ENCODE measurements at places on chromosomes 4 and X.

- DNase-seq: no peak
Measured at GRCh38 chrX:9110808-9111207, 76.9 kb upstream of the FAM9B start.

DNA sequence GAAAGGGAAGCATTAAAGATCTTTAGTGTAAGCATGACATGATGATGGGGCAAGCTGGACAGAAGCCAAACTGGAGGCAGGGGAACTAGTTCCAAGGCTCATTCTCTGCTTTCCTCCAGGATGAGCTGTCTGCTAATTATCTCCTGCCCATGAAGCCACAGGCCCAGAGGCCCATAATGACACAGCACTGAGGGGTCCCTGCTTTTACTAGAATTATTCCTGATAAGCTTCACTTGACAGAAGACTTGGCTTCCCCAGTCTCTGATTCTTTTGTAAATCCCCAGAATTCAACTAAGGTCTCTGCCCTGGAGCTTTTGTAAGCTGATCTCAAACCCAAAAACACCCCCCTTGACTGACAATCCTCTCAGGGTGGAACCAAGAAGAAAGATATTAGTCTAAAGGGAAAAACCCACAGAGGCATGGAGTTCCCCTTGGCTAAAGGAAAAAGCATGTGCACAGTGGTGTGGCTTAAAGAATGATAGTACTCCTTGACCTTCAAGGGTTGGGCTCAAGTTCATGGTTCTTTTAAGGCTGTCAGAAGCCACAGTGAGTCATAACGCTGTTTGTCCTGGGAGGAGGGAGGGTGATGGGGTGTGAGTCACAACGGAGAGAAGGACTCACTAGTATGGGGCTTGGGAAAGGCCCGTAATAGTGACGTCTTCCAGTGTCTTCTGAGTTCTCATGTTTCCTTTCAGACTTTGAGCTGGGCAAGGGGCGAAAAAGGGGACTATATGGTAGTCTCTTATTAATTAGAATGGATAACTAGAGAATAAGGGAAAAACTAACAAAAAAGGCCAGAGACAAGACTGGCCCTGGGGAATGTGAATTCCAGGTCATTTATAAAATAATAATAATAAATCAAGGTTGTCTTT, 146.0 kb upstream of the CPEB2 start:
- no peak for DNase-seq

DNA sequence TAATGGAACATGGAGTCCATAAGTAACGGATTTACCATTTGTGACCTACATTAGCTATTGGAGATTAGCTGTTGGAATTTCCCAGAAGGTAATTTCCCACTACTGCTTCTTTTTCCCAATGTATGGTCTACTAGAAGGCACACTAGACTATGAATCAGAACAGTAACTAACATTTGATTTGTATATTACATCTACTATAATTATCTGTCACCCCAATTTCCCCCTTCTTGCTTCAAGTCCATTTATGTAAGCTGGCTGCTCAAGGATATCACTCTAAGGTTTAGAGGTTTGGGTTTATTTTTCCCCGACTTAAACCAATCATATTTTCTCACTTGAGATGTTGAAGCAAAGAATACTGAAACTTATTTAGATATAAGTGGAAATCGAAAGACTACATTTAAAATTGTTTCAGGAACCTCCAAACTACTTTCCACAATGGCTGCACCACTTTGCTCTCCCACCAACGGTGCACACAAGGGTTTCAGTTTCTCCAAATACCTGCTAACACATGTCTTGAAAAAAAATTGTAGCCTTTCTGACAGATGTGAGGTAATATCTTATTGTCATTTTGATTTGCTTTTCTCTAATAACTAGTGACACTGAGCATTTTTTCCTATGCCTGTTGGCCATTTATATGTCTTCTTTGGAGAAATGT, 33.3 kb upstream of the H2AZ1 start:
- no peak for DNase-seq

DNA sequence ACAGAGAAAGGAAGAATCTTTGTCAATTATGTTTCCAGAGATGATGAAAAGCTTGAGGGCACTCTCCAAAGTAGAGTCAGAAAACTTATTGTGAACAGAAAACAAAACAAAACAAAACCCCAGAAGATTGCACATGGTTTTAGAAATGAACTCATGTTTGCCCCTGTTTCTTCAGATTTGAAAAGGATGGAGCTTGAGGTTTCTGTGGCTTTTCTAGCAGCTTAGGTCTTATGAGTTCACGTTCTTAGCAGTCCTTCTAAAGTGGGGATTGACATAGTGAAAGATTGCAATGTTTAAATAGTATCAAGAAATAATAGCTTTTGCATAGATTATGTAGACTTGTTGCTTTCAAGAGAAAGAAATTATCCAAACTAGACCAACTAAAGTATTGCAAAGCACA, 421.8 kb downstream of the GBA3 start:
- no peak for DNase-seq

- DNase-seq: no peak
Measured at GRCh38 chr4:163167333-163167626, 590 bp upstream of the NAF1 start.

GRCh38 chr4:106691749-106692148, 323.2 kb upstream of the GIMD1 start:
- no peak for DNase-seq

DNA sequence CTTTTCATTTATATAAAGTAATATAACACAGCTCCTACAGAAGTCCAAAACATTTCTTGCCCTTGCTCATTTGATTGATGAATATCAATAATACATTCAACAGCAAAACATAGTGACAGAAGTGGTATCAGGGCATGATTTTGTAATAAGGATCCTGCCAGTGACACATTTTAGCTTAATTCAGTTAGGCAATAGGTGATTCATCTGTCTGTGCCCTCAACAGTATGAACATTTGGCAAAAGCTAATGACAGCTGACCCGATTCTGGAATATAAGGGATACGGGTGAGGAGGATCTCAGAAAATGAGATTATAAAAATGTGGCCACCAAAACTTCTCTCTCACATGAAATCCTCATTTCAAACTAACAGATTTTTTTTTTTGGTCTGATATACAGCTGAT, 294.0 kb downstream of the CAMK2D start:
- no peak for DNase-seq

GRCh38 chrX:41512394-41512793, 65.3 kb downstream of the NYX start:
- no peak for DNase-seq

GRCh38 chr4:82715731-82716617, 82.6 kb downstream of the SCD5 start:
- DNase-seq: no peak

- DNase-seq: no peak
Measured at GRCh38 chrX:72296991-72297390, 8.7 kb downstream of the CITED1 start.

DNA sequence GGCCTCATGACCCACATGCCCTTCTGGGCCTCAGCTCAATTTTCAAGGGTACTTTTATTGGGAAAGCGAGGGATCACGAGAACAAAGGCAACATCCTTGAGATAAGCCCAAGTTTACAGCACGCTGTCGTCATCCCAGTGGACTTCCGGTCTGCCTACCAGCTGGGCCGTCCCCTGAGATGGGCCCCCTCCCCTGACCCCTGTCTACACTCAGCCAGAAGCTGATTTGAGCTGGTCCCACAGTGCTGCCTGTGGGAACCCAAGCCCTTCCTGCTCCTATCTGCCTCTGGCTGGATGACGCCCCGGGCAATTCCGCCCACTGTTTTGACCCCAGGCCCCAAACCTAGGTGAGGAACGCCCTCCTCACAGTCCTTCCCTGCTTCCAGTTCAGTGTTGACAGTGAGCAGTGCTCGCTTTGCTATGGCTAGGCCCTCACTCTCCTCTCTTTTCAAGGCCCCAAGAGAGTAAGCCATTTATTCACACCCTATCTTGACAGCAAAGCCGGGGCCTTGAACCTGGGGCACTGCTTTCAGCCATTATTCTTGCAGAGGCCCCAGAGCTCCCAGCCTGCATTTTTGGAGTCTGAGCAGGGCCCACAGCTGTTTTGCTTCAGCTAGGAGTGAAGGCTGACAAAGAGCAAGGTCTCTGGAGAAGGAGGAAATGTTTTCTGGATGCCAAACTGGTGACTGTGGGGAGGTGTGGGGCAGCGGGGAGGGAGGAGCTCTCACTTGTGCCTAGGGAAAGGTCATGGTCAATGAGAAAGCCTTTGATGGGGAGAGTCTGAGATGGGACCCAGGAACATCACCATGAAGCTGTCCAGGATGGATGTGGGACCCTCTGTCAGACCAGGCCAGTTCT, 164.6 kb upstream of the BCOR start:
- DNase-seq: no peak

DNA sequence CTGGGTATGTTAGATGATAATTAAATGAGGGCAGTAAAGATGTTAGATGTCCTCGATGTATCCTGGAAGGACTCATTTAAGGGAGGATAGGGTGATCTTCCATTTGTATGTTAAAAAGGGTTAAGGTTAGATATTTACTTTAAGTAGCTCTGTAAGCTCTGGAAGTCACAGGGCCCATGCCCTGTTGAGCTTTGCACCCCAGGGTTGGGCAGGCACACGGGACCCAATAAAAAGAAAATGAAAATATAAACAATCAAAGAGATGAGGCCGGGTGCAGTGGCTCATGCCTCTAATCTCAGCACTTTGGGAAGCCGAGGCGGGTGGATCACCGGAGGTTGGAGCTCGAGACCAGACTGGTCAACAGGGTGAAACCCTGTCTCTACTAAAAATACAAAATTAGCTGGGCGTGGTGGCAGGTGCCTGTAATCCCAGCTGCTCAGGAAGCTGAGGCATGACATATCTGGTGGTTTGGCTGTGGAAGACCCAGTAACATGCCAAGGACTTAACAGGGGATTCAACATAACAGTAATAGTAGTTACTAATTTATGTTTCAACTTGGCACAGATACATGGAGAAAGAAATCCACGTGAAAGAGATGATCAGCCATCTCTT, 16.9 kb upstream of the PHEX start:
- no peak for DNase-seq

DNA sequence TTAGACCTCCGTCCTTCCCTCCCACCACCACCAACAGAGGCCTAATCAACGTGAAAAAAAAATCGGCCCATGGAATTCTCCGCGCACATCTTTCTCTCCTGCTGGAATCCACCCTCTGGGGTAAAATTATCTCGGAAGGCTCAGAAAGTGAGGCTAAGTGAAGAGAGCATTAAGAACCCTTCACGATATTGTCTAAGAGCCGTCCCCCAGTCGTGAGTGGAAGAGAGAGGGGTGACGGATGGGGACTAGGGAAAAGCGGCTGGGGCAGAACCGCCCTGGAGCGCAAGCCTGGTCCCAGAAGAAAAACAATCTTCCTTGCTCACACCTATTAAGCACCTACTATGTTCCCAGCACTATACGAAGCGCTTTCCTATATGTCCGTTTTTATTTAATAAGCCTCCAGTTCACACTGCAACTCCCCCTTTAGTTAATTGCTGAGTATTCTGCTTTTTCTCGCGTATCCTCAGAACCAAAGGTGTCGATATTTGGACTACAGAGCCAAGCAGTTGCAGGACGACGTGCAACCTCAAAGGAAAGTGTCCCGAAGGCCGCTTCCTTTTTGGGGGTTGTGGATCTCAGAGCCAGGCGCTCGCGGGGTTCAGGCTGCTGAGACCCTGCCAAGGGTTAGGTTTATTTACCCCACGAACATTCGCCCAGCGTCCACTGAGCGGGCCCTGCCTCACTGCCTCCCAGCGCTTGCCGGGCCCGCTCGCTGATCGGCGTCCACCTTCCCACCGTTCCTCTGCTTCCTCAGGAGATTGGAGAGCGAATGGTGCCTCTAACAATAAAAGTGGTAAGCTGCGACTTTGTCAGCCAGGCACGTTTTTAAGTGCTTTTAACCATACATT, 889 bp downstream of the MGARP start:
- DNase-seq: no peak

DNA sequence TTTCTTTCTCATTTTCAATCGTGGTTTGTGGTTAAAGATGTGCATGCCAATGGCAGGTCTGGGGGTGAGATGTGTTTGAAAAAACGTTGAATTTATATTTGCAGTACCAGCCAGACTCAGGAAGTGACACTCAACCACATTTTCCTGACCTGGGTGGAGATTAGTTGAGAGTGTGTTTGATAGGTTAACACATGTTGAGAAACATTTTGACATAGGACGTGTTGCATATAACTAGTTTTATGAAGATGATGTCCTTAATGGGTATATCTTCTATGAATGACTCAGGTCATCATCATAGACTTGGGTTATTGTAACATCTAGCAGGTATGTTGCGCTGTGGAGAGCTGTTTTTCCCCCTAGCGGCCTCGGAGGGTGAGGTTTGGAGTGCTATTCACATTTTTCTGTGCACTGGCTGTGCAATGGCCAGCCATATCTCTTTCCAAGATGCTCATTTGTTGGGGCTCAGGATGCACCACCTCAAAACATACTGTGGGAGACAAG, 21.7 kb upstream of the CD38 start:
- DNase-seq: peak; percentile 43

DNA sequence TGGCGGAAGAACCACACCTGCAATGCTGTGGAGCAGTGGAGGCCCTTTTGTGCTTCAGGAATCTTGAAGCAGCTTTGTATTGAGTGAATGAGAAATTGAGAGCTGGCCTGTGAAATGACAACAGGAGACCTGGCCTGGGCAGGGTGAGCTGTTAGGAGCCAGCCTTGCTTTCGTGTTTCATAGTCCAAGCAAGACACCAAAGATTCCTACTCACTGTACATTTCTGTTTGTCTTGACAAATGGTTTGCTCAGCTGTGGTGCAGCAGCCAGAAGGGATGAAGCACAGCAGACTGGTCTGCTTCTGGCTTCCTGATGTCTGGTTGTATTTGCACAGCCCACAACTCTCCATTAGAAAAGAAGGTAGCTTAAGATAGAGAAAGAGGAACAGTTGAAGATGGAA, 96.5 kb downstream of the GATB start:
- DNase-seq: no peak

- DNase-seq: no peak
Measured at GRCh38 chr4:105568584-105568983, 16.2 kb downstream of the ARHGEF38 start.

DNA sequence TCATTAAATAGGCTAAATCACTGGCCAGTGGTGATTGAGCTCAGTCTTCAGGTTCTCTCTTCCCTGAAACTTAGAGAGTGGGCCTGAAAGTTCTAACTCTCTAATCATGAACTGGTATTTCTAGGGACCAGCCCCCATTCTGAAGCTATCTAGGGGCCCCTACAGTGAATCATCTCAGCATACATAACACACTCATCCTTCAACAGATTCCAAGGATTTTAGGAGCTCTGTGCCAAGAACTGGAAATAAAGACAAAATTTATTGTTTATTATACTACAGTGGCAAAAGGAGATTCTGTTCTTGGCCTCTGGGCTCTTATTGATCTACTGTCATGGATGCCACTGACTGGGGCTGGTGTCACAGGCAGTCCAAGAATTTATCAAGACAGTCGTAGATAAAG, 263.8 kb upstream of the IGFBP7 start:
- DNase-seq: no peak

DNA sequence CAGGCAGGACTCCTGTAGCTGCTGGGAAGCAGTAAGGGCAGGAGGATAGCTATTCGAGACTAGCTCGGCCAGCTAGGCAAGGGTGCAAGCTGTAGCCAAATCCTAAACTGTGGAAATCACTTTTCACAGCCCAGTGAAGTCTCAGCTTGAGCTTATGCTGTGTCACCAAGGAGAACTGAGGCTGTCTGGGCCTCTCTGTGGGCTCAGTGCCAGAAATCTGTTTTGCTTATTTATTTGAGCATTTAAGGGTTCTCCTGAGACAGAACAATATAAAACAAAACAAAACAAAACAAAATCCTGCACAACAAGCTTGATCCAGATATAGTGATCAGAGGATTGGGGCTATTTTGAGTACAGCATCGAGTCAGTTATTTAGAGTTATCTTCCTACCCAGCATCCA, 97.5 kb downstream of the FANCB start:
- DNase-seq: no peak
